Activated CD8-positive, alpha-beta T cell treated with anti-CD3 and anti-CD28 coated beads, Interleukin-2, amount 10 ng/mL, durations not matched to agents 7 days and 5 days (primary cell): ENCODE measurements at places on chromosomes 11 and 22. TPM values are rescaled to one million over a fixed set of nuclear protein-coding genes. Genes with fewer than 3 reads are reported as not detected.

The PHF21B gene
- total RNA-seq, result 0.68 TPM

The CYTH4 gene
- total RNA-seq, result 114 TPM

The MRGPRX3 gene
- not detected for total RNA-seq

The MRGPRE gene
- total RNA-seq, result not detected

The TP53AIP1 gene
- total RNA-seq, result not detected

- no peak for DNase-seq
- no peak overlapping the region for H3K4me3 ChIP-seq
- no peak overlapping the region for H3K27ac ChIP-seq
- no peaks in the 10 kb centered on the region for H3K27me3 ChIP-seq
Measured at GRCh38 chr11:115741376-115742107, 237.3 kb upstream of the CADM1 start.

DNA sequence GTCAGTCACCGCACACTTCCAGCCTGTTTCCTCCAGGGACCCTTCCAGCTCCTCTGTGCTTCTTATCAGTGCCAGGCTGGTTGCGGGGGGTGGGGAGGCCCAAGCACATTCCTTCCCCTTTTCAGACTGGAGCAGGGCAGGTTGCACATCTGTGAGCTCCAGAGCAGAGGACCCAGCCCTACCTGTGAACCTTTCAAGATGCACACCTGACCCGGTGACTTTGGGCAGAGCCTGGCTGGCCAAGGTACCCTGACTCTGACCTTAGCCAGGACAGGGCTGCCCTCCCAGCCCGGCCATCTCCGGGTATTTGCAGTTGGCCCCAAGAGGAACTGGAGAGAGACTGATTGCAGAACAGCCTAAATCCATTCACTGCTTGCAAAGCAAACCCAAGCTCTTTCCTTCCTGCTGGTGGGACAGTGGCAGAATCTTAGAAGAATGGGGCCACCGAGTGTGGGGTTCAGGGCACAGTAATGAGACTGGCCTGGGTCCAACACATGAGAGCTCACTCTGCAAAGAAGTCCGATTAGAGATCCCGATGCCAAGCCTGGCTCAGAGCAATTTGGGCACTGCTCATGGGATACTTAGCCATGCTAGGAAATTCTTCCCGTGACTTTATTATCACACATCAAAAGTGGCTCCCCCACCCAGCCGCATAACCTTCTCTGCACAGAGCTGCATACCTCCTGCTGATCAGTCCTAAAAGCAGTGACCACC is 64.7 kb upstream of the CCND1 start:
- H3K27ac ChIP-seq, result no peak overlapping the region
- H3K27me3 ChIP-seq, result peaks cover 20% of the 10 kb centered on the region
- no peak overlapping the region for H3K4me3 ChIP-seq
- no peaks in the 10 kb centered on the region for H3K36me3 ChIP-seq

GRCh38 chr11:65288706-65289536 is 25.7 kb upstream of the CDC42EP2 start:
- H3K27me3 ChIP-seq, result no peaks in the 10 kb centered on the region
- DNase-seq, result no peak
- H3K4me1 ChIP-seq, result no peaks in the 10 kb centered on the region
- peaks cover 56% of the 10 kb centered on the region for H3K36me3 ChIP-seq

DNA sequence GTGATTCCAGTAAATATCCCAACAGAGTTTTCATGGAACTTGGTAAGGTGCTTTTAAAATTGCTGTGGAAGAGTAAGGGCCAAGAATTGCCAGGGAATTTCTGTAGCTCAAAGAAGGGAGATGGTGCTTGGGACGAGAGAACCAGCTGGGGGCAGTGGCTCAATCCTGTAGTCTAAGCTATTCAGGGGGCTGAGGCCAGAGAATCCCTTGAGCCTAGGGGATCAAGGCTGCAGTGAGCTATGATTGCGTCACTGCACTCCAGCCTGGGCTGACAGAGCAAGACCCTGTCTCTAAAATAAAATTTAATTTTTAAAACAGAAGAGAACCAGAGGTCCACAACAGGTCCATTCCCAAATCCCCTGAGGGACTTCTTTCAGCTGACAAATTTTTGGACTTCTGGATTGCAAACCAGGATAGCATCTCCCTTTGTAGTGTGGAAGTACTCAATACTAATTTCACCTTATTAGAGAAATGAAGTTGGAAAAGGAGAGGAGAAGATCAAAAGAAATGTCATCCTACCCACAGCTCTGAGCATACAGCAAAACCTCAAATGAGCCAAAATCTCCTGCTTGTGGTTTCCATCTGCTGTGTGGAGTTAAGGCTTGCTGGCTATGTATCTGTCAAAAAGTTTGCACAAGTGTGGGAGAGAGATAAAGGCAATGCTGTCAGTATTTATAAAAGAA is 59.2 kb upstream of the CLPB start:
- no peaks in the 10 kb centered on the region for H3K36me3 ChIP-seq
- peaks cover 7% of the 10 kb centered on the region for H3K27me3 ChIP-seq
- peaks cover 10% of the 10 kb centered on the region for H3K4me1 ChIP-seq

GRCh38 chr11:121300313-121300971 is 7.9 kb downstream of the SC5D start:
- no peak overlapping the region for H3K27ac ChIP-seq
- H3K36me3 ChIP-seq, result peaks cover 37% of the 10 kb centered on the region
- peaks cover 9% of the 10 kb centered on the region for H3K4me1 ChIP-seq
- H3K4me3 ChIP-seq, result no peak overlapping the region

GRCh38 chr11:110912437-110912836 is 200.2 kb upstream of the ARHGAP20 start:
- H3K4me1 ChIP-seq, result peaks cover 16% of the 10 kb centered on the region
- H3K27me3 ChIP-seq, result no peaks in the 10 kb centered on the region
- DNase-seq, result no peak
- peaks cover 11% of the 10 kb centered on the region for H3K36me3 ChIP-seq

DNA sequence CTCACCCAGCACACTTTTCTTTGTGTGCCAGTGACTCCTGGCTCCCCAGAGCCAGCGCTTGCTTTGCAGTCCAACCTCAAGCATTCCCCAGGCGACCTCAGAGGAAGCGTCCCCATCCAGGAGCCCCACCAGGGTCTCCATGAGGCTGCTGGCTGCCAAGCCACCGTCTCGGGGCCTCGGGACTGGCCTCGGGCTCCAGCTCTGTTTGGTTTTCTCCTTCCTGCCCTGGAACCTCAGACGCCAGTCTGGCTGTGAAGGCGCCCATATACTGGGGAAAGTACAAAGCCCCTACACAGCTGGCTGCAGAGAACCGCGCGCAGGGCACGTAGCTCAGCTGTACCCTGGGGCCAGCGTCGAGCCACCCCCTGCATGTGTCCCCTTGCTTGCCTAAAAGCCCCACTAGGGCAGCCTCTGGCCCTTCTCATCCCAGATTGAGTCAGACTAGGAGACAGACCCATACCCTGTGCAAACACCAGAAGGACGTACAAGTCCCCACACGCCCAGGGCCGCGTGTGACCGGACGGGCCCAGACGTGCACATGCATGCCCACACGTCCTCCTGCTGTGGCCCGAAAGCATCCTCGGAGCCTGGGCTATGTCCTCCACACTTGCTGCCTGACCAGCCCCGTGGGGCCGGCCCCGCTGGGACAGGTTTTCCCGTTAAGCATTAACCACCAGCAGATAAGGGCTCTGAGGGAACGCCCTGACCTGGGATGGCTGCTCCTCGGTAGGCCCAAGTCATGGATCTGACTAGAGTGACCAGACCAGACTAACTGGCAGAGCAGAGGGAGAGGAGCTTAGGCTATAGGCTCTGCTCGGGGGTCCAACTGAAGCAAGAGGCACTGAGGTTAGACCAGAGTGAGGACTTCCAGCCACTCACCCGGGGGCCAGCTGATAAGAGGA is 4.2 kb upstream of the SYT8 start:
- no peak overlapping the region for H3K27ac ChIP-seq
- H3K4me1 ChIP-seq, result no peaks in the 10 kb centered on the region
- no peak overlapping the region for H3K4me3 ChIP-seq
- peak; percentile 17 for DNase-seq
- H3K36me3 ChIP-seq, result no peaks in the 10 kb centered on the region

DNA sequence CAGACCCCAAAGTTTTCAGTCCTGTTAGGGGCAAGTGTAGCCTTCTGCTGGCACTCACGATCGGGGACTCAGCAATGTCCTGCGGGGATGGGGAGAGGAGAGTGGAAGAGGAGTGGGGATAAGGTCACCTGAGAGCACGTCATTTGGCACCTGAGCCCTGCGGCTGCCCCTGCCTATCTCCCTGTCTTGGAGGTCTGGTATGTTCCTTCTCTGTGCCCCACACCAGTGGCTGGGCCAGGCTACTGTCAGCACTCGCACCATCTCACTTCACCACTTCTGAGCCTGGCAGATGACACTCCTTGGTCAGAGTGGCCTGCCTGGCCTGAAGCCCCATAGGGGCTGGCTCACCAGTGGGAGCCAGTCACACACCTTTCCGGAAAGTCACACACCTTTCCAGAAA is 20.1 kb upstream of the CHADL start:
- no peaks in the 10 kb centered on the region for H3K4me1 ChIP-seq
- H3K27me3 ChIP-seq, result no peaks in the 10 kb centered on the region
- H3K36me3 ChIP-seq, result peaks cover 68% of the 10 kb centered on the region

DNA sequence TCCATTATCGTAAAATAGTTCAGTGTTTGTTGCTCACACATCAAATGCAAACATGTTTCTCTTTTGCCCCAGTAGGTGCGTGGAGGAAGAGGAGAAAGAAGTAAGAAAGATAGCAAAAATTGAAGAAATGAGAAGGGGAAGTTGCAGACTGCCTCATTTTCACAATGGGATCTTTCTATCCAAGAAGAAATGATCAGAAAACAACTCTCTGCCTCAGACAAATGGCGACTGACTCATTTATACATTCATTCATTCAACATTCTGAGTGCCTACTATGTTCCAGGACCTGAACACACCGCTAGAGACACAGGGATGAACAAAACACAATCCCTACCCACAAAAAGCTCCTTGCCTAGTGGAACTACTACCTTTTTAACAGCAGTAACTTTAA is 367 bp downstream of the HPS5 start:
- peak overlapping the region; percentile 100 for H3K27ac ChIP-seq
- peaks cover 32% of the 10 kb centered on the region for H3K36me3 ChIP-seq
- peak overlapping the region; percentile 98 for H3K4me3 ChIP-seq
- H3K27me3 ChIP-seq, result no peaks in the 10 kb centered on the region
- DNase-seq, result no peak
- peaks cover 64% of the 10 kb centered on the region for H3K4me1 ChIP-seq

DNA sequence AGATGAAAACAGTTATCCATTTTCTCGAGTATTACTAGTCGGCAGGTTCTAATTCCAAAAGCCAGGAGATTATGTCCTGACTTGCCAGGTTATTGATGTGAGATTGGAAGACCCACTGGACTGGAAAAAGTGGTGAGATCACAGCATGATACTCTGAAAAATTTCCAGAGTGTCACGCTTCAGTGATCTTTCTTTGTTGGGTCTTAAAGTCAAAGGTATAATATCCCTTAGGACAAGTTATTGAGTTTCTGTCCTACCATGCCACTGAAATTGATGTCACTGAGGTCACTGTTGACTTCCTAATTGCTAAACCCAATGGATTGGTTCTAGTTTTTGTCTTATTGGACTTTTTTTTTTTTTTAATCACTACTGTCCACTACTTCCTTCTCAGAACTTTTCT is 104.5 kb upstream of the GRAMD1B start:
- peaks cover 10% of the 10 kb centered on the region for H3K27me3 ChIP-seq
- DNase-seq, result no peak
- no peak overlapping the region for H3K4me3 ChIP-seq
- no peaks in the 10 kb centered on the region for H3K36me3 ChIP-seq
- no peaks in the 10 kb centered on the region for H3K4me1 ChIP-seq
- H3K27ac ChIP-seq, result no peak overlapping the region

DNA sequence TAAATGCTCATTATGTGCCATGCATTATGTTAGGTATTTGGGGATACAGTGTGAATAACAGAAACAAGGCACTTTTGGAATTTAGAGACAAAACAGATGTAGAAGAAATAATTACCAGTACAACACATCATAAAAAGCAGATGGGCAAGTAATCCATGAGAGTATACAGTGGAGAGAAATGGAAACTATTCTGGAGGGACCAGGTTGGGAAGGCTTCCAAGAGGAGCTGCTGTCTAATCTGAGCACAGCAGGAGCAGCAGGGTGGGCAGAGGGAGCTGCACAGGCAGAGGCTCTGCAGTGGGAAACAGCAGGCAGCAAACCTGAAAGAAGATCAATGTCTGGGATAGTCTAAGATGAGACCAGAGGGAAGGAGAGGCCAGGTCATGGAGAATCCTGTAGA is 268.7 kb upstream of the CCDC90B start:
- no peak for DNase-seq
- no peak overlapping the region for H3K4me3 ChIP-seq
- H3K36me3 ChIP-seq, result no peaks in the 10 kb centered on the region
- H3K27ac ChIP-seq, result no peak overlapping the region
- H3K27me3 ChIP-seq, result no peaks in the 10 kb centered on the region

GRCh38 chr11:2898366-2899079 is 12.9 kb upstream of the CDKN1C start:
- H3K27me3 ChIP-seq, result no peaks in the 10 kb centered on the region
- peak; percentile 85 for DNase-seq
- H3K4me1 ChIP-seq, result peaks cover 50% of the 10 kb centered on the region
- peak overlapping the region; percentile 69 for H3K4me3 ChIP-seq
- H3K36me3 ChIP-seq, result no peaks in the 10 kb centered on the region

- peaks cover 29% of the 10 kb centered on the region for H3K4me1 ChIP-seq
- peaks cover 34% of the 10 kb centered on the region for H3K27me3 ChIP-seq
- H3K27ac ChIP-seq, result no peak overlapping the region
- H3K4me3 ChIP-seq, result no peak overlapping the region
Measured at GRCh38 chr11:34354782-34355181, 3.0 kb downstream of the ABTB2 start.

DNA sequence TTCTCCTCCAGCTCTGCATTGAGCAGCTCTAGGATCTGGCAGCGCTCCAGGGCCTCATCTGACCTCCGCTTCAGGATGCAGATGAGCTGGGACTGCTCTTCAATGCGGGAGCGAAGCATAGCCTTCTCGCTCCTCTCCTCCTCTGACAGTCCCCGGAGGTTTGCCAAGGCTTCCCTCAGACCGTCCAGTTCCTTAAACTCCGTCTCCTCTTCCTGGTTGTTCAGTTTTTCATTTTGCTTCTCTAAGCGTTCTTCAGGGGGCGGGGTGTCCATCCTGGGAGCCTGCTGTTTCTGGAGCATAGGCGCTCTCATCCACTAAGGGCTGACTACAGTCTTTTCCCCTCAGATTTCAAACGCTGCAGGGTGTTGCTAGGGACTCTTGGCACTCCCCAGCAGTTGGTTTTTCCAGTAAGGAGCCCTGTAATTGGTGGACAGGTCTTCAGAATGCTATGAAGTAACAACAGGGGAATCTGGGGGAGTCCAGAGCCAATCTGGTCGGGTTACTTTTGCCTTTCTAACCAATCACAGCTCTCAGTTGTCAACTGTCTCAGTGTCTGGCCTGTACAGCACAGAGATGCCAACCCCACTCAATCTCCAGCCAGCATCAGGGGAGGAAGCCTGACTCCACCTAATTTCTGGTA is at the start of gene CCDC89:
TSS of gene CCDC89 (minus strand) at position 376 of the 640 bp plus-strand sequence. CDS start at position 311, 65 bp downstream.
- peaks cover 2% of the 10 kb centered on the region for H3K36me3 ChIP-seq
- peaks cover 2% of the 10 kb centered on the region for H3K27me3 ChIP-seq
- peaks cover 28% of the 10 kb centered on the region for H3K4me1 ChIP-seq
- DNase-seq, result no peak

DNA sequence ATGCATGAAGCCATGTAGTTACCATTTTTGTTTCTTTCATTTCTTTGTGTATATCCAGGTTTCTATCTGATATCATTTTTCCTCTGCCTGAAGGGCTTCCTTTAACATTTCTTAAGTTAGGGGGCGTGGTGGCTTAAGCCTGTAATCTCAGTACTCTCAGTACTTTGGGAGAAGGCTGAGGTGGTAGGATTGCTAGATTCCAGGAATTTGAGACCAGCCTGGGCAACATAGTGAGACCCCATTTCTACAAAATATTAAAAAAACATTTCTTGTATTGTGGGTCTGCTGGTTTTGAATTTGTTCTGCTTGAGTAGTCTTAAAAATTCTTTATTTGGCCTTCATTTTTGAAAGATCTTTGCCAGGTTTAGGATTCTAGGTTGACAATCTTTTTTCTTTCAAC is 5.5 kb upstream of the PACS1 start:
- H3K27ac ChIP-seq, result no peak overlapping the region
- H3K27me3 ChIP-seq, result no peaks in the 10 kb centered on the region
- peaks cover 57% of the 10 kb centered on the region for H3K4me1 ChIP-seq
- H3K4me3 ChIP-seq, result no peak overlapping the region
- DNase-seq, result no peak
